Activated CD4-positive, alpha-beta T cell treated with anti-CD3 and anti-CD28 coated beads, Interleukin-2, amount 10 ng/mL, durations not matched to agents 7 days and 5 days (primary cell): ENCODE measurements at places on chromosomes 12 and 14.

- no peak for DNase-seq
Observed at GRCh38 chr14:57797160-57797559, 68.7 kb downstream of the SLC35F4 start.

DNA sequence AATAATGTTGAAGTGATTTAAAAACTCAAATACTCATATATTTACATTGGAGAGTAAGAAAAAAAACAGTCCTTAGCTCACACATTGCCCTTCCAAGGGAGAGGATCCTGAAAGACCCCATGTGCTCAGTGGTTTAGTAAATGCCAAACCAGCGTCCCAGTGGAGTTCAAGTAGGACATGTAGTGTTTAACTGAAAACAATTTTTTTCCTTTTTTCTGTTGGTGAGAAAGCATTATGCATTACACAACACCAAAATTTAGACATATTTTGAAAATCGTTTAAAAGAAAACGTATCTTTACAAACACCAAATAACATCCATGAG, 33.6 kb downstream of the UBR7 start:
- DNase-seq: no peak

- DNase-seq: no peak
Observed at GRCh38 chr12:30136696-30137095, 353.0 kb upstream of the TMTC1 start.

- DNase-seq: no peak
Observed at GRCh38 chr14:20989471-20989786, 351 bp upstream of the METTL17 start.

DNA sequence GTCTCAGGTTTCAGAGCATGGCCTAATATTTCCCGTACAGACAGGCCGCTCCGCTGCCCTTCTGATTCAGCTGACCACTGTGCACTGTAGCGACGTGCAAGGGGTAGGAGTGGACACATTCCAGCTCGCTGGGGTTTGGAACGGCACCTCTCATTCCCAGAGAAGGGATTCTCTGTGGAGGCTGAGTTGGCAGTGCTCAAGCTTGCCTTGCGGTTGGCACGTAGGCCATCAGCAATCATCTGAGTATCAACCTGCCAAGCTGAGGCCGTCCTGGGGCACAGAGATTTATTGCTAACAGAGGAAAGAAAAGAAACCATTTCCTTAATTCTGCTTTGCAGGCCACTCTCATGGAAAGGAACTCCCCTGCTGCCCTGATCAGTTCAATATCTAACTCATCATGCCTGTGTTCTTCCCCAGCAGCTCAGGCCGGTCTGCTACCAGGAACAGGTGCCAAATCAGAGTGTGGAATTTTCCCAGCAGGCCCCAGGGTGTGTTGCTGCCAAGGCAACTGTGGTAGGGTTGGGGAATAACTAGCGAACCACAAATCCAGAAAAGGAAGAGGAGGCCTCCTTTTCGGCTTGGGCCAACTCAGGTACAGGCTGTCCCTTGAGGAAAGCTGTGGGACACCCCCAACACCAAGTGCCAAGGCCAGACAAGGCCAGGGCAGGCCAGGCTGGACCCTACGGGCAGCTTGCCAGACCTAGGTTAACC, 92.5 kb downstream of the SSPN start:
- no peak for DNase-seq

GRCh38 chr12:124129132-124129531, 156.1 kb downstream of the ZNF664 start:
- no peak for DNase-seq

DNA sequence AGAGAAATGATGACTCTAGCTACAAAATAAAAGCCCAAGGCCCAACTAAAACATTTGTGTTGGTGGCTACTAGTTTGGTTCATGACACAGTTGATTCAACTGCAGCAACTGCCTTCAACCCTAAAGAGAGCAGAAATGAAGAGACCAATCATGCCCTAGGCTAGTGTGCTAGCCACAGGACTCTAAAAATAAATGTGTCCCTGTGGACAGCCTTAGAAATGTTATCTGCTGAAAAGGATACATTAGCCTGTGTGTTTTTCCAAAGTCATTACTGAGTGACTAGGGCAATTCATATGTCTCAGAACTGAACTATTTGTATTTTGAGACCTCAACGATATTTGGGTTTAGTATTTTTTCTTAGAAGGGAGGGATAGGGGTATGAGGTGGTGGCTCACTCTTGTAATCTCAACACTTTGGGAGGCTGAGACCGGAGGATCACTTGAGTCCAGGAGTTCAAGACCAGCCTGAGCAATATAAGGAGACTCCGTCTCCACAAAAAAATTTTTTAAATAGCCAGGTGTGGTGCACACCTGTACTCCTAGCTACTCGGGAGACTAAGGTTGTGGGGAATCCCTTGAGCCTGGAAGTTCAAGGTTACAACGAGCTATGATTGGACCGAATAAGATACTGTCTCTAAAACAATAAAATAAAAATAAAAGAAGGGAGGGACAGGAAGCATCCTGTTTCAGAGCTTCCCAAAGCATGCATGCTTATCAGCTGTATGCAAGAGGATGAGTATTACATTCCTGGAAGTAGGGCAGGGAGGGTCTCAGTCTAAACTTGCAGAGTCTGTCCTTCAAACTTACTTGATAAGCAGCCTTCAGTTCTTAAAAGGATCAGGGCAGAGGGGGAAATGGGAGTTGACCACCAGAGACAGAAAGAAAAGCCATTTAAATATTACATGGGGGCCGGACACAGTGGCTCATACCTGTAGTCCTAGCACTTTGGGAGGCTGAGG, 29.6 kb upstream of the NAP1L1 start:
- no peak for DNase-seq

GRCh38 chr12:115308918-115309317, 624.9 kb upstream of the TBX3 start:
- DNase-seq: no peak

GRCh38 chr12:49580572-49581535, 12.9 kb upstream of the MCRS1 start:
- DNase-seq: peak; percentile 75

DNA sequence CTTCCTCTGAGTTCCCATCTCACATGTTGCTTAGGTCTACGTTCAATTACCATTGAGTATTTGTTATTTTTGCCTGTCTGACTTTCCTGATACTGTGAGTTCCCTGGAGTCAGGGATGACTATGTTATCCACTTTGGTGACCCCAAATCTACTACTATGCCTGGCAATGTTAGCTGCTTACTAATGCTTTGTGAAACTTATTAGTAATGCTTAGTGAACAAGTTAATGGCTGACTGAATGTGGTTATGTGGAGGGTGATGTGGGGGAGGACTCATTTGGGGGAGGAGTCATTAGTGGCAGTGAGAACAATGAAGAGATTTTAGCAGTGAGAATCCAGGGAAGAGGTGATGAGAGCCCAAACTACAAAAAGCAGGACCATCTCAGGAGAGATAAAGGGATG, 121.6 kb downstream of the KTN1 start:
- no peak for DNase-seq

DNA sequence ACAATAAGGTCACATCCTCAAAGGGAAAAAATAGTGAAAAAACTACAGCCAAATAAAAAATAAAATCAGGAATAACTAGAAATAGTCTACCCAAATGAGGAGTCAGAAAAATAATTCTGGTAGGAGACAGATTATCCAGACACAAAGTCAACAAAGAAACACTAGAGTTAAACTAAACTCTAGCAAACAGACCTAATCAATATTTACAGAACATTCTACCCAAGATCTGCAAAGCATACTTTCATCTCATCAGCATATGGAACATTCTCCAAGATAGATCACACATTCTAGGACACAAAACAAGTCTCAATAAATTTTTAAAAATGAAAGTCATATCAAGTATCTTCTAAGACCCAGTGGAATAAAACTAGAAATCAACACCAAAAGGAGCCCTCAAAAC, 20.4 kb upstream of the TSPAN8 start:
- DNase-seq: no peak

- DNase-seq: no peak
Observed at GRCh38 chr12:113297621-113298471, 37.1 kb downstream of the SLC8B1 start.

DNA sequence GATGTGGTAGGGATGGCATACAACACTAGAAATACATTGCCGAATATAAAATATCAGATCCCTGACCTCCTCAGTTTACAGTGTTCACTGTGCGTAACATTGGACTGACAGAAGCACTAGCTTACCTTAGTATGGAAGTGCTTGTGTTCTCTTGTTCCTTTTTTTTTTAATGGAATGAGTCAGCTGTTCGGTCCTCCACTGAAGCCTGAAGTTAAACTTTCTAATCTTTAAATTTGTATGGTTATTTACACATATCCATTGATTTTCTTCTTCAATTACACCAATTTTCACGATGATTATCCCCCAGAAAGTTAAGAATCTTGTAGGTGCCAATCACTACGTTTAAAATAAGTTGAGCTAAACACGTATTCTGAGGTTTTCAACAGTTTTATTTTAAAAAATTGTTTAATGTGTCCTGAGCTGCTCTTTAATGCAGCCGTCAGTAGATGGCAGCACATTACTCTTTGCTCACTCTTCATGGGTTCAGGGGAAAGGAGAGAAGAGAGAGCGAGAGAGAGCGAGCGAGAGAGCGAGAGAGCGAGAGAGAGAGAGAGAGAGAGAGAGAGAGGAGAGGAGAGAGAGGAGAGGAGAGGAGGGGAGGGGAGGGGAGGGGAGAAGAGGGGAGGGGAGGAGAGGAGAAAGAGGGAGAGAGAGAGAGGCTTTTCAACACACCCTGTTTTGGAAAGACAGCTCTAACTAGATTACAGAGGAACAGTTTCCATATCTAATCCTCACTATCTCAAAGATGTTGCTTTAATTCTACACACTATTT, 134.7 kb upstream of the SCAF11 start:
- peak; percentile 72 for DNase-seq

- DNase-seq: no peak
Observed at GRCh38 chr14:54782751-54783659, 119.6 kb downstream of the GCH1 start.

DNA sequence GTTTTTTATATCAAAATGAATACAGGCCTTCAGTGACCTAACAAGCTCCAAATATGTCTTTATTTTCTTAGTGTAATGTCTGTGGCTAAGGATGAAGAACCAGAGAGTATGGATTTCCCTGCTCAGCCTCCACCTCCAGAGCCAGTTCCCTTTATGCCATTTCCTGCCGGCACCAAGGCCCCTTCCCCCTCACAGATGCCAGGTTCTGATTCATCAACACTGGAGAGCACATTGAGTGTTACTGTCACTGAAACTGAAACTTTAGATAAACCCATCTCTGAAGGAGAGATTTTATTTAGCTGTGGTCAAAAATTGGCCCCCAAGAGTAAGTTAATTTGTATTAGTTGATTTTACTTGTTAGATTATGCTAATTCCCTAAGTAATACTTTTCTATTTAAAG, 61.0 kb downstream of the KIAA0586 start:
- no peak for DNase-seq

DNA sequence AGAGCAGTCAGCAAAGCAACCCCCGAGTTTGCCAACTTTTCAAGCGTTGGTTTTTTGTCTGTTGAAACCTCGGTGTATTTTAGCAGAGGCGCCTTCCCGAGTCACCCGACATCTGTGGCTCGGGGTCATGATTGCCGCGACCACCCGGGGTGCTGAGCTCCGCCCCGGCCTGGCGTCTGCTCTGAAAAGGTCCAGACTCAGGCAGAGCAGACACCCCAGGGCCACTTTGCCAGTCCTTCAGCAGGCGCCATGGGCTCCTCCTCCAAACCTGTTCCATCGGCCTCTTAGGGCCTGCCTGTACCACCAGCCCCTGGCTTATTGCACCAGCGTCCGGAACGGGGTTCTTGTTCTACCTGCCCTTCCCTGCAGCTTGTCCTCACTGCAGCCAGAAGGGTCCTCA, 19.1 kb downstream of the ANKRD9 start:
- DNase-seq: no peak

- DNase-seq: no peak
Observed at GRCh38 chr12:120814903-120815429, 89.2 kb downstream of the SPPL3 start.

DNA sequence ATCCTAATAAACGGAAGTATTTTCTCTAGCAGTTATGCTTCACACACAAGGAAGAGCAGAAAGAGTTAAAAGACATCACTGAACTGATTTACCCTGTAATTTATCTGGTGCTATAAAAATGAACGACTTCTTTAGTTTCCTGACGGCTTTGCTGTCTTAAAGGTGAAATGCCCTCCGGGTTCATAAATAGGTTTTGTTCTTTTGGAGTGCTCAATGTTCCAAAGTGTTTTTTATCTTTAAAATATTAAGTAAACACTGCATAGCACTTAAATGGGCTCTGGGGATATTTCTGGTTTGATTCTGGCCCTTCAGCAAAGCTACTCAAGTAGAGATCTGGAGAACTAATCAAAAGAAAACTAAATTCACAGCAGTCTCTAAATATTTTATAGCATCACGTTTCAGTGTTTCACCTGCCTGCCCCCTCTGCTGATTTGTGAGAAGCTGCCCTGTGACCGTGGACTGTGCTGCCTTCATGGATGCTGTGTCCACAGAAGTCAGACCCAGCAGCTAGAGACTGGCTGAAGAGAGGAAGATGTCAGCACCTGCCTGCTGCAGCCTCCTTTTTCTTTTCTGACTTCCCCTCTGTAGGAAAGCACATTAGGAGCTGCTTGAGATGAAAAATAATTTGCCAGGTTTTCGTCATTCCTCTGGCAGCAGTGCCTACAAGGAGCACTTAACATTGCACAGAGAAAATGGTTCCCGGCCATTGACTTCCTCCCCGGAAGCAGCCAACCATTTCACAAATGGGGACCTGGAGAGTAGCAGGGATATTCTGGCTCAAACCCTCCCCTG, 205.1 kb upstream of the FSCB start:
- DNase-seq: no peak

DNA sequence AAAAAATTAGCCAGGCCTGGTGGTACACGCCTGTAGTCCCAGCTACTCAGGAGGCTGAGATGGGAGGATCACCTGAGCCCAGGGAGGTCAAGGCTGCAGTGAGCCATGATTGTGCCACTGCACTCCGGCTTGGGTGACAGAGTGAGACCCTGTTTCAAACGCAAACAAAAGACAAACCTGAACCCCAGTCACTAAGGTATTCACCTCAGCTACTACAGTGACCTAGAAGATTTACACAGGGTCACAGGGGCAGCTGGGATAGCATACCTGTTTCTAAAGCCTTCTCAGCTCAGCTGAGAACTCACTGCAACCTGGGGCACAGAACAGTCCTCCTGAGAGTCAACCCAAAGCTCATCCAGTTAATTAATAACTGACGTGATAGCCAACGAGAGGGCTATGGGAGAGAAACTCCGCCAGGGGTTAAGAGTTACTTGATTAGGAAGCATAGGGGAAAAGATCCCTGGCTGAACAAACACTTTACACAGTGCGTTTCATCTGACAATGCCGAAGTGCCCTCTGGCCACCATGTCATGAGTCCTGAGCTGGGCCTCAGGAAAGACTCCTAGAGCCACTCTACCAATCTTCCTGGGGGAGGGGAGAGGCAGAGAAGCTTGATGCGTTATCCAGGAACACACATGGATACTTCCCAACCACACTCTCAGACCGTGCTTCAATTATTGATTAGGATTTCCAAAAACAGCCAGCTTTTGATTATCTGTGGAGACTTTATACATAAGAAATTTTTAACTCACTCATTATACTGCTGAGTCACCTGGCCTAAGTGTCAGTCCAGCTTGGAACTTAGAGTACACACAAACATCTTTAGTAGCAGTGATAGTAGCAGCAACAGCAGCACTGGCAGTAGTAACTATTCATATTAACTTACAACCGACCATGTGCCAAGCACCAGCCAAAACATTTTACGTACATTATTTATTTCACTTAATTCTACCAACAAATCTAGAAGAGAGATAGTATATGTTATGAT, 48.2 kb downstream of the FOXN3 start:
- no peak for DNase-seq
